ENCODE measurements at places on chromosomes 7 and 10.
A peak's percentile ranks its signal among the peaks of the same experiment; 100 is the strongest.

GRCh38 chr7:158407581-158408317, 179.9 kb downstream of the PTPRN2 start:
- peak; percentile 67 for DNase-seq

DNA sequence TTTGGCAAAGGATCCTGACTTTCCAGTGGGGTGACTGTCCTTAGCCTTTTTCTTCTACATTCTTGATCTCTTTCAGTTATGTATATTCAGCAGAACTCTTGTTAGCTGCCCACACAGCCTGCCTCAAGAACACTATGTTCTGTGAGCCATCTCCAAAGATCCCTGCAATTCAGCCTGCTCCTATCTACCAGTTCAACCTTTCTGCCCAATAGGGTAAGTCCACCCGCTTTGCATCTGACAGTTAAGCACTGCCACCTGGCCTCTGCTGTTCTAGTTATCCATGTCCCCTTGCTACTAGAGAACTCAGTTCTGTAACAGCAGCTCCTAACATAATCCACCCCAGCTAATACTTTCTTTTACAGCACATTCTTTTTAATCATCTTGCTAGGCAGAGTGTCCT, 13.5 kb downstream of the OR9A2 start:
- DNase-seq, result no peak

- DNase-seq, result no peak
These were observed 22.4 kb downstream of the MTURN start for GRCh38 chr7:30157204-30157603.

DNA sequence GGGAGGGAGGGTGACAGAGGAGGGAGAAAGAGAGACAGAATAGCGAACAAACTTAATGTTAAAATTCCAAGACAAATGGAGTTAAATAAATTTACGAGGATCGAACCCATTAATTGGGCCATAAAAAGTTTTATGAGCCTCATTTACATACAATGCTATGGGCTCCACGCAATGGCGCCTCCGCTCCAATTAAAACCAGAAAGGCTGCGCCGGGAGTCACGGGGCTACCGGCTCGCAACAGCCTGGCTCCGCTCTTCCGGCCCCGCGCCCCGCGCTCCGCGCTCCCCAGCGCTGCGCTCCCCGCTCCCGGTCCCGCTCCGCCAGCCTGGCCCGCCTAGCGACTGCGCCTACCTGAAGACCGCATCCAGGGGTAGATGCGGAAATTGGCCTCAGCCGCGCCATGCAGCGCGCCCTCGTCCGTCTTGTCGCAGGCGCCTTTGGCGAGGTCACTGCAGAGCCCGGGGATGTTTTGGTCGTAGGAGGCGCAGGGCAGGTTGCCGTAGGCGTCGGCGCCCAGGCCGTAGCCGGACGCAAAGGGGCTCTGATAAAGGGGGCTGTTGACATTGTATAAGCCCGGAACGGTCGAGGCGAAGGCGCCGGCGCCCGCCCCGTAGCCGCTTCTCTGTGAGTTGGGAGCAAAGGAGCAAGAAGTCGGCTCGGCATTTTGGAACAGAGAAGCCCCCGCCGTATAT, 513 bp downstream of the HOXA7 start:
- no peak for DNase-seq

GRCh38 chr10:44309939-44310761, 74.7 kb downstream of the CXCL12 start:
- DNase-seq, result no peak

DNA sequence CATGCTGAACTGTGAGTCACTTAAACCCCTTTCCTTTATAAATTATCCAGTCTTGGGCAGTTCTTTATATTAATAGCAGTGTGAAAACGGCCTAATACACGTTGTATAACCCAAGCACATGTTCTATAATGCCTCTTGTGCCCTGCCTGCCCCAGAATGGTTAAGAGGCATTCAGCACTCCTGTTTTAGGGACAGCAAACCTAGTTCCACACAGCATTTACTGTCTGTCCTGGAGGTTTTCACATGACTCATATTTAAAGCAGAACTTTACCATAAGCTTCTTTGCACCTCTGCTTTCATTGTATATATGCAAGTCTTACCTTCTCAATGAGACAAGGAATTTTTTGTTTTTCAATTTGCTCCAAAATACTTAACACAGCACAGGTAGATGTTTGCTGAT, 144.8 kb downstream of the ICA1 start:
- DNase-seq, result no peak

GRCh38 chr7:131124001-131124629, 203.6 kb upstream of the MKLN1 start:
- no peak for DNase-seq

DNA sequence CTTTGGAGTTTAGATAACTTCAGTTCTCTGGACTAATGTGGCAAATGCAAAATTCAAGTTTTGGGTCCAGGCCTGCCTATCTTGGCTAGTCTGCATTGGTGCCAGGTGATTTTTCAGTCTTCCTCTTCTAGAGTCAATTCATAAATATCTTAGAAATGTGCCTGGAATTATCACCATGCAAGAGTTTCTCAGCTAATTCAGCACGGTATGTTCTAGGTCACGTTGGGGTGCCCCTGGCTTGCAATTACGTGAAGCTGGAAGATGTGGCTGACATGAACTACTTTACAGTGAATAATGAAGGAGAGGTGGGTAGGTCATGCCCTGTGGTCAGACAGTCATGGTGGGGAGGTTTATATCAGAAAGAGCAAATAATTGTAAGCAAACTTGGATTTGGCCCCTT, 25.0 kb downstream of the ZDHHC6 start:
- DNase-seq, result no peak

DNA sequence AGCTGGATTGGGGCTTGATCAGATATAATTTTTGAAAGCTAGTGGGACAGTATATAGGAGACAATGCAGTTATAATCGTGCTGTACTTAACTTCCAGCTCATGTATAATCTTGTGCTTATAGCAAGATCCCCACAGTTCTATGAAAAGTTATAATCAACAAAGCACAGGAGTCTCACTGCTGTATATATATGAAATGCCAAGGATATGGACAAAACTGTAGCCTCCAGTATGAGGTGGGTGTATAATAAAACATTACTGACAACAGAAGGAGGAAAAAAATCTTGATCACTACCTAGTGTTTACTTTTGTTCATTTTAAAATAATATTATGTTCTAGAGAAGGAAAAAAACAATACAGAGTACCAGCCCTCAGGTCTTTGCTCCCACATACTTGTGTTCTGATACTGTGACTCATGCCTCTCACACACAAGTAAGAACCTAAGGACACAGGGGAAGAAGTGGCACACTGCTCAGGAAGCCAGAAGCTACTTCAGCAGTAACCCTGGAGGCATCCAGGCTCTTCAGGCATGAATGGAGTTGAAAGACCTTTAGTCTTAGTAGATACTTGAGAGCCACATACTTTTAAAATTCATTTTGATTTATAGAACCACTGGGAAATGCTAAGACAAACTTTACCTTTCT, 265.7 kb upstream of the IMMP2L start:
- DNase-seq, result no peak

- no peak for DNase-seq
These were observed 25.6 kb downstream of the GPER1 start for GRCh38 chr7:1113548-1113885.
